ENCODE measurements at places on chromosomes 5 and 9.
A peak's percentile ranks its signal among the peaks of the same experiment; 100 is the strongest.

GRCh38 chr9:119004618-119004990 lies 364.6 kb downstream of the BRINP1 start:
- DNase-seq, result no peak

DNA sequence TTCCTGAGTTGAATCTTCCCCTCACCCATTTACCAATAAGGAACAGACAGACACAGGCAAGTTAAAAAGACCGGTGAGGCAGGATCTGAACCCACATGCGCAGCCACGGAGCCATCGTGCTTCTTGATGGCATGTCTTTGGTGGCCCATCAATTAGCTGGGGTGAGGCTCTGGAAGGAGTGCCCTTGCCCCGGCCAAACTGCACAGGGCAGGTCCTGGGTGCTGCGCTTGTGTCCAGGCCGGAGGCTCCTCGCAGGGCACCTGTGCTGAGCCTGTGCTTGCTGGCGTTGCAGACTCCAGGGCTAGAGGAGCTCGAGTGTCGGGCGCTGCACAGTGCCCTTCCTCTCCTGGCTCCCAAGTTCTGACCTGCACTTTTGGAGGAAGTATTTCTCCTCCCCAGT lies 66.4 kb downstream of the PSMB7 start:
- no peak for DNase-seq

GRCh38 chr5:134131165-134131564 lies 16.7 kb downstream of the TCF7 start:
- no peak for DNase-seq

GRCh38 chr9:85909390-85909789 lies 31.6 kb upstream of the NAA35 start:
- DNase-seq, result no peak

GRCh38 chr9:100669968-100670367 lies 92.1 kb downstream of the CAVIN4 start:
- DNase-seq, result peak; percentile 13

Data from NCI-H1092 (cell line).